Esophagus (tissue), 2 donors: ENCODE measurements at places on chromosomes 7 and 10. TPM values are rescaled to one million over a fixed set of nuclear protein-coding genes. Genes with fewer than 3 reads are reported as not detected.

Gene SMARCD3
- 7.5 TPM for polyA plus RNA-seq

Gene RBP4
- 0.14 TPM for polyA plus RNA-seq

Gene SPAM1
- not detected for polyA plus RNA-seq

Gene CWF19L1
- polyA plus RNA-seq: 11.5 TPM

Gene RPEL1
- polyA plus RNA-seq: not detected

Gene ZNF488
- 0.81 TPM for polyA plus RNA-seq

Gene NXPH1
- polyA plus RNA-seq: 0.02 TPM

Gene NET1
- polyA plus RNA-seq: 41.5 TPM

Gene FAM131B
- polyA plus RNA-seq: 0.16 TPM

Gene PKD1L1
- 0.08 TPM for polyA plus RNA-seq

Gene MMRN2
- polyA plus RNA-seq: 6.4 TPM

Gene SOSTDC1
- polyA plus RNA-seq: 2.1 TPM

Gene GDF2
- not detected for polyA plus RNA-seq

Gene NUTM2A
- polyA plus RNA-seq: 0.89 TPM

Gene CACNA2D1
- polyA plus RNA-seq: 1.3 TPM

Gene FRMPD2
- polyA plus RNA-seq: 0.02 TPM

Gene AKR1C8
- not detected for polyA plus RNA-seq

Gene ZMIZ2
- polyA plus RNA-seq: 66.6 TPM

Gene TYSND1
- polyA plus RNA-seq: 17.5 TPM

Gene TFEC
- polyA plus RNA-seq: 0.16 TPM

Gene ERVW-1
- not detected for polyA plus RNA-seq

Gene DLX5
- 1.4 TPM for polyA plus RNA-seq

Gene INHBA
- 0.42 TPM for polyA plus RNA-seq

Gene GLRX3
- 80.3 TPM for polyA plus RNA-seq

Gene RBM28
- polyA plus RNA-seq: 16.0 TPM

Gene CH25H
- 2.8 TPM for polyA plus RNA-seq

Gene CEP55
- polyA plus RNA-seq: 8.3 TPM

Gene MMS19
- polyA plus RNA-seq: 37.8 TPM

Gene C10orf105
- 0.04 TPM for polyA plus RNA-seq

Gene SLC26A5
- polyA plus RNA-seq: 0.06 TPM

Gene C10orf143
- 3.7 TPM for polyA plus RNA-seq

Gene GATA3
- 0.45 TPM for polyA plus RNA-seq

Gene BPGM
- polyA plus RNA-seq: 27.1 TPM

Gene ASZ1
- polyA plus RNA-seq: not detected

Gene HGF
- 0.47 TPM for polyA plus RNA-seq

Gene PCDH15
- not detected for polyA plus RNA-seq

Gene KCNIP2
- 1.6 TPM for polyA plus RNA-seq

Gene CNPY1
- polyA plus RNA-seq: not detected

Gene MBL2
- polyA plus RNA-seq: not detected

Gene EVX1
- polyA plus RNA-seq: not detected

Gene TEX47
- not detected for polyA plus RNA-seq

Gene OPN1SW
- not detected for polyA plus RNA-seq

Gene CYP2C18
- 28.0 TPM for polyA plus RNA-seq

Gene CREB5
- 1.2 TPM for polyA plus RNA-seq

Gene MGAM2
- polyA plus RNA-seq: not detected

Gene ASB10
- 0.01 TPM for polyA plus RNA-seq
